ENCODE measurements at places on chromosomes 1 and 21.

DNA sequence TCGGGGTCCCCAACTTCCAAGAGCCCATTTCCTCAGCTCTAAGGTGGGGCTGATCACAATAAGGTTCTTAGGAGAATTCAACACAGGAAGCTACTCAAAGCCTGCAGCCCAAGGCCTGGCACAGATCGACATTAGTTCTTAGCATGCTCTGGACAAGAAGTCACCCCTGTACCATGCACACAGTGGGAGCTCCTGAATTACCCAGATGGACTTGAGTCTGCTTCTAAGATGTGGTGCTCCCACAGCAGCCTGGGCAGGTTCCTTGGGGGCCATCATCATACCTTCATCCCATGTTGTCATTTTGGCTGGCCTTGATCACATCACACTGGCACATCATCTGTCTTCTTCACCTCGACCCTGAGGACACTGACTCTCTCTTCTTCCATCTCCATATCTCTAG is 153.3 kb upstream of the VAMP3 start:
- DNase-seq: no peak

- no peak for DNase-seq
Observed at GRCh38 chr1:177984136-177984525, 14.3 kb upstream of the SEC16B start.

DNA sequence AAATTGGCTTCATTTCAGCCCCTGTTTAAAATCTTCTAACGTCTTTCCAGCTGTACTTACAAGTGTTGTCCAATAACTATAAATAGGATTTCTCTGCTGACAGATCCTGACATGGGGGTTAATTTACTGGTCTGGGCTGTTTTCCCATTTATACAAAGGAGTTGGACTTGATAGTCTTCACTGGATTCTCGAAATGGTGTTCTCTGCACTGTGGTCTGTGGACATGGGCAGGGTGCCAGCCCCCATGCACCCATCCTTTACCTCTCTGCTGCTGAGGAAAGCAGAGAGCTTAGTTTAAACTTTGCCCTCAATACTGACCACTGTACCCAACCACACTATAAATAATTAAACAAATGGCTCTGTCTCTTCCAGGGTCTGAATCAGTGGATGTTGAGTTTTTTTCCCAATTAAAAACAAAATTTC is 5.2 kb downstream of the DIO1 start:
- DNase-seq: no peak

GRCh38 chr1:11391886-11392285 is 87.1 kb upstream of the DISP3 start:
- DNase-seq: no peak

DNA sequence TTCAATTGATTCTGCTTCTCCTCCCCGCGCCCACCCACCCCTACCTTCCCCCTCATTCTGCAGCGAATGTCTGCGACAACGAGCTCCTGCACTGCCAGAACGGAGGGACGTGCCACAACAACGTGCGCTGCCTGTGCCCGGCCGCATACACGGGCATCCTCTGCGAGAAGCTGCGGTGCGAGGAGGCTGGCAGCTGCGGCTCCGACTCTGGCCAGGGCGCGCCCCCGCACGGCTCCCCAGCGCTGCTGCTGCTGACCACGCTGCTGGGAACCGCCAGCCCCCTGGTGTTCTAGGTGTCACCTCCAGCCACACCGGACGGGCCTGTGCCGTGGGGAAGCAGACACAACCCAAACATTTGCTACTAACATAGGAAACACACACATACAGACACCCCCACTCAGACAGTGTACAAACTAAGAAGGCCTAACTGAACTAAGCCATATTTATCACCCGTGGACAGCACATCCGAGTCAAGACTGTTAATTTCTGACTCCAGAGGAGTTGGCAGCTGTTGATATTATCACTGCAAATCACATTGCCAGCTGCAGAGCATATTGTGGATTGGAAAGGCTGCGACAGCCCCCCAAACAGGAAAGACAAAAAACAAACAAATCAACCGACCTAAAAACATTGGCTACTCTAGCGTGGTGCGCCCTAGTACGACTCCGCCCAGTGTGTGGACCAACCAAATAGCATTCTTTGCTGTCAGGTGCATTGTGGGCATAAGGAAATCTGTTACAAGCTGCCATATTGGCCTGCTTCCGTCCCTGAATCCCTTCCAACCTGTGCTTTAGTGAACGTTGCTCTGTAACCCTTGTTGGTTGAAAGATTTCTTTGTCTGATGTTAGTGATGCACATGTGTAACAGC is 339.9 kb downstream of the NTNG1 start:
- DNase-seq: no peak

GRCh38 chr1:115842948-115843347 is 2.0 kb upstream of the NHLH2 start:
- DNase-seq: no peak

- no peak for DNase-seq
Observed at GRCh38 chr1:82867781-82868180, 1067.0 kb downstream of the ADGRL2 start.

All from activated naive CD4-positive, alpha-beta T cell (primary cell).